ENCODE measurements at places on chromosomes 5 and 9.
A peak's percentile ranks its signal among the peaks of the same experiment; 100 is the strongest.

GRCh38 chr9:132384376-132384775 lies 22.3 kb downstream of the TTF1 start:
- DNase-seq: no peak

GRCh38 chr9:109199676-109200075 lies 32.6 kb upstream of the FRRS1L start:
- DNase-seq: no peak

- DNase-seq: no peak
Observed at GRCh38 chr9:117188394-117188793, 226.5 kb downstream of the ASTN2 start.

DNA sequence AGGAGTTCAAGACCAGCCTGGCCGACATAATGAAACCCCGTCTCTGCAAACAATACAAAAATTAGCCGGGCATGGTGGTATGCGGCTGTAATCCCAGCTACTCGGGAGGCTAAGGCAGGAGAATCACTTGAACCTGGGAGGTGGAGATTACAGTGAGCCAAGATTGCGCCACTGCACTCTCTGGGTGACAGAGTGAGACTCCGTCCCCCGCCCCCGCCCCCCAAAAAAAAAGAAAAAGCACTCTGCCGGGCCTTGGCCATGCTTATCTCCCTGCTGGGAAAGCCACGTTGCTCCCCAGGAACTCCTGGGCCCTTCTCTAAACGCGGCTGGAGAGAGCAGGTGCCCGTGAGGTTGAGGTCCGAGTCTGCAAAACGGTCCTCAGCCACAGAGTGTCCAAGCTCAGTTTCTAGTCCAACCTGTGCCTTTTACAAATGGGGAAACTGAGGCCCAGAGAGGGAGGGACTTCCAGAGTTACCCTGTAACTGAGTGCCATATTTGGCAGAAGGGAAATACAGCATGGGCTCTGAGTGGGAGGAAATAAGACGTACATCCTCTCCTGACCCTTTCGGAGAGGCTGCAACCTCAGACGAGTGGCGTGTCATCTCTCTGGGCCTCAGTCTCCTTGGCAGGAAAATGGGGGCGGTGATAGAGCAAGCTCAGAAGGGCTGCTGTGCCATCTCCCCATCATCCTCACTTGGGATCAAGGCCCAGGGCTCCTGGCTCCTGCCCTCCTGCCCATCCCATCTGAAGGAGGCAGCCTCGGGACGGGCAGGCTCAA lies 6.6 kb upstream of the PHYHD1 start:
- no peak for DNase-seq

GRCh38 chr5:57700072-57700471 lies 217.5 kb upstream of the ACTBL2 start:
- no peak for DNase-seq

GRCh38 chr5:158487156-158487555 lies 612.6 kb downstream of the EBF1 start:
- DNase-seq: no peak

DNA sequence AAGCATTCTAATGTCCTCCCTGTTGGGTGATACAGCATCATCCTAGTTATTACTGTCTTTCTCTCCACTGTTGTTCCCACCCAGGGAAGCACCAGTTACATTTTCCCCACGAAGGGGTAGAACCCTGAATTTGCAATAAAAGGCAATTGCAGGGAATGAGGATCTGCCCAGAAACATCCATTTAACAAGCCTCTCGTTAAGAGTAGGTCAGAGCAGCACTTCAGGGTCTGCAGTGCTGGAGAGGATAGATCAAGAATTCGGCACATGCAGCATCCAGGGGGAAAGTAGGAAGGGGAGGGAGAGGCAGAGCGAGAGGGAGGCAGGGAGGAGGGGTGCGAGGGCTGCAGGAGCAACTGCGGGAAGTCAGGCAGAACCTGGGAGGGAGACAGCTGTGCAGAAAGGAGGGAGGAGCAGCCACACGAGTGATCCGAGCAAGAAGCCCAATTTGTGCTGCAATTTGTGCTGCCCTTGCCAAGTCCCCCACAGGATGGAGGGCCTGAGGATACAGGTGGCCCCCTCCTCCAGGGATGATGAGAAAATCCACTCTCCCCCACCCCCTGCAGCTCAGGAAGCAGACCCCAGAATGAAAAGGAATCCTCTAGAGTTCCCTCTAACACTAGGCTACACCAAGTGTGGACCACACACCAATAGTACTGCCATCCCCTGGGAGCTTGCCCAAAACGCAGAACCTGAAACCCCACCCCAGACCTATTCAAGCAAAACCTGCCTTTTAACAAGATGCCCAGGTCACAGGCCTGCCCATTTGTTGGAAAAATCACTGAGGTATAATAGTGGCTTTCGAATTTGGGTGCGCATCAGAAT lies 62.2 kb downstream of the EPB41L4B start:
- peak; percentile 86 for DNase-seq

DNA sequence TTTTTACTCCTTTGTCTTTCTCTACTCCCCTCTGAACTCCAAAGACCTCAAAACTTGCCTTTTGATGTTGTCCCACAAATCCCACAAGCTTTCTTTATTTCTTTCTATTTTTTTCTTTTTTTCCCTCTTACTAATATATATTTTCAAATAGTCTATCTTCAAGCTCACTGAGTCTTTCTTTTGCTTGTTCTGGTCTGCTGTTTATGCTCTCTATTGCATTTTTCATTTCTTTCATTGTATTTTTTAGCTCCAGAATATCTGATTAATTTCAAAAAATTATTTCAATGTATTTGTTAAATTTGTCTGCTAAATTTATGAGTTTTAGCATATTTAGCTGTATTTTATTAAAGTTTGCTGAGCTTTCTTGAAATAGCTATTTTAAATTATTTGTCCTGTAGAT lies 223.3 kb upstream of the IRX1 start:
- no peak for DNase-seq

DNA sequence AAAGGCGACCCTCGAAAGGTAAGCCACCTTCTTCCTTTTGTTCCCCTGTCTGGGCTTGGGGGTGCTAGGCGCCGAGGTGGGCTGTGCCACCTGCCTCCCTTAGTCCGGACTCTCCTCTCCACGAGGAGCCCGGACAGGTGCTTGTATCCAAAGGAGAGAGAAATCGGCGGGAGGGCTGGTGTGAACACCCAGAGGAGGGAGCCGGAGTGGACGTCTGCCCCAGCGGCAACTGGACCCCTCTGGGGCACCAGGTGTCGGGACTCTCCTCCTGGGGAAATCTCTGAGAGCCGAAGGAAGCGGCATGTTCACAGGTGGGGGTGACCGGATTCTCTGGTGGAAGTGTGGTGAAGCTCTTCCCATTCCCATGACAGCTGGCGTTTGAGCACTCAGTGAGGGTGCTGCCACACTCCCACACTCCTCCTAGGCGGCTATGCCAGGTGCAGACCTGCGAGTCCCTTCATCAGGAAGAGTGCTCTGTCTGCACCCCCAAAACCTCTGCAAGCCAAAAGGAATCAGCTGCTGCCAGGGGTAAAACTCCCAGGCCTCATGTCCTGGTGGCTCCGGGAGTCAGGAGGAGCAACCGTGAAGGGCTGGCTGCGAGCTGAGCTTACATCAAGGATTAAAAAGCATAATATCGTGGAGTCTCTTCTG lies 921 bp downstream of the KCNIP1 start:
- no peak for DNase-seq

- DNase-seq: no peak
Observed at GRCh38 chr5:4144411-4145007, 548.9 kb downstream of the IRX1 start.

DNA sequence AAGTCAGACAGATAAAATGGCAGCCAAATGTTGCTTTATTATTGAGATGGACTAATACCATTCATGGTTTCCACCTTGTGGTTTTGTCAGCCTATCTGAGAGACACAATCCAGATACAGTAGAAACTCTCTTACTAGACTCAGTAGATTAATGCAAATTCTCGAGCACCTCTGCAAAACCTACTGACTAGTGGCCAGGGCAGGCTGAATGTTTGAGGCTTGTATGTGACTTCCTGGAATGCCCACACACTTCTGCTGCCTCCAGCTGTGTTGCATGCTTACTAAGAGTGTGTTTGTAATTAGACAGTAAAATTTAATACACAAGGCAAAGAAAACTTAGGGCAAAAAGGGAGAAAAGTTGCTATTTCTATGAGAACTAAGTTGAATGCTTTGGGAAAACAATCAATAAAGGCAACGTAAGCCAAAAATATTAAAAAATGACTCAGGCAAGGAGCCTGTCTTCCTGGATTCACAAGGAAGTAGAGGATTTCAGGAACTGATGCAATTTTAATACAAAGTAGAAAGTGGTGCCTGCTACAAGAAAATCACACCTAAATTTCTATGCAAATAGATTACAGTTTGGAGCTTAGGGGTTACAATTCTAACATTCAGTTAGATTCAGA lies 30.2 kb upstream of the CCNG1 start:
- no peak for DNase-seq

DNA sequence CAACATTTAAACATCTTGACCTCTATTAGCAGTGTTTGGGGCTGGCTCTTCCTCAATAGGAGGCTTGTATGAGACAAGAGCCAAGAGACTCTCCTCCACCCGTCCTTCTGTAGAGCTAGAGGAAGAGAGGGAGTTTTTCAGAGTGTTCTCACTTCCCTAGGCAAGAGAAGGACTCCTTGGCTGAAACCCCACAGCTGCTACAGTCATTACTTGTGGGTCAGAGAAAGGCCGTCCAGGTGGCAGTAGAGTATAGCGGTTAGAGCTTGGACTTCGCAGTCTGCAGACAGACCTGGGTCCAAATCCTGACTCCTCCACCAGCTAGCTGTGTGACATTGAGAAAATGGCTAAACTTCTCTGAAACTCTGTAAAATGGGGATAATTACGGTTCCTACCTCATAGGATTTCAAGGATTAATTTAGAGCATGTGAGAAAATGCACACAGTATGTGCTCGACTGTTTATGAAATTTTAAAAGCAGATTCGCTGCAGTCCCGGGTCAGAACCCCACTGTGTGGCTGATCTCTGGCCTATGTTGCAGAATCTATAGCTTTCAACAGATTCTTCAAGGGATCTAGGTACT lies 80.8 kb upstream of the ARAP3 start:
- DNase-seq: no peak

DNA sequence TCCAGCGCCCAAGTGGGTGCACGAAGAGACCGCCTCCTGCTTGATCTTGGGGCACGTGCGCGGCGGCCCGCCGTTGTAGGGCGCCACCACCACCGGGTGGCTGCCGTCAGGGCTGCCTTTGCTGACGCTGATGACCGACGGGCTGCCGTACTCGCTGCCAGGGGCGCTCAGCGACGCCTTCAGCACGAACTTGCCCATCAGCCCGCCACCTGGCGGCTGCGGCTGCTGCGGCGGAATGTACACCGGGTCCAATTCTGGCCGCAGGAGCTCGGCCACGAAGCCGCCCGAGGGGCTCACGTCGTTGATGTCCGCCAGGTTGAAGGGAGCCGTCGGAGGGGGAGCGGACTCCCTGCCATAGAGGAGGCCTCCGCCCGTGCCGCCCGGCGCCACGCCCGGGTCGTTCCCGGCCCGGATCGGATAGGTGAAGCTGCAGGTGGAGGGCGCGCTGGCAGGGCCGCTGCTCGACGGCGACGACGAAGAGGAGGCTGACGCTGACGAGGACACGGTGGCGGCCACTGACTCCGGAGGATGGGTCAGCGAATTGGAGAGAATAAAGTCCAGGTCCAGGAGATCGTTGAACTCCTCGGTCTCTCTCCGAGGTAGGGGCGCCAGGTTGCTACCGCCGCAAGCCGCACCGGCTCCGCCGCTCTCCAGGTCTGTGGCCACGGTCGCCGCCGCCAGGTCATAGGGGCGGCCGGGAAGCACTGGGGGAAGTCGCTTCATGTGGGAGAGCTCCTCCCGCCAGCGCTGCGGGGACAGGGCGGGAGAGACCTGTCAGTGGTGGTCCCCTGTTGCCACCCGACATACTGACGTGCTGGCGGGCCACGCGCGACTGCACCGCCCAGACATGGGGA lies 1.8 kb downstream of the KLF4 start:
- DNase-seq: peak; percentile 88

DNA sequence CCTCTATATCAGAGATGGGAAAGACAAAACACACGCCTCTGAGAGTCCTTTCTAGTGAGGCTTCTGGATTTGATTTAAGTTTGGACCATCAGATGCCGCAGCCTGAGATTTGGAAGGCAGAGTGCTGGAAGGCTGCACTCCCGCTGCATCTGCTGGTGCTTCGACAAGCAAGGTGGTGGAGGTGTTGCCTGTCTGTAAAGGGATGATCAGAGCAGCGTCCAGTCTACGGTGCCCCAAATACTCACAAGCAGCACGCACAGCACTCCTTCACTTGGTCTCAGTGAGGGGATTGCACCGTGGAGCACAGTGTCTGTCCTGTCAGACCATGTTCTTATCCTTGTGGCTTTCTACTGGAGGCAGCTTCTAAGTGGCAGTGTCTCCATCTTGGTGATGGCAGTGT lies 221.4 kb downstream of the GADD45G start:
- DNase-seq: no peak

DNA sequence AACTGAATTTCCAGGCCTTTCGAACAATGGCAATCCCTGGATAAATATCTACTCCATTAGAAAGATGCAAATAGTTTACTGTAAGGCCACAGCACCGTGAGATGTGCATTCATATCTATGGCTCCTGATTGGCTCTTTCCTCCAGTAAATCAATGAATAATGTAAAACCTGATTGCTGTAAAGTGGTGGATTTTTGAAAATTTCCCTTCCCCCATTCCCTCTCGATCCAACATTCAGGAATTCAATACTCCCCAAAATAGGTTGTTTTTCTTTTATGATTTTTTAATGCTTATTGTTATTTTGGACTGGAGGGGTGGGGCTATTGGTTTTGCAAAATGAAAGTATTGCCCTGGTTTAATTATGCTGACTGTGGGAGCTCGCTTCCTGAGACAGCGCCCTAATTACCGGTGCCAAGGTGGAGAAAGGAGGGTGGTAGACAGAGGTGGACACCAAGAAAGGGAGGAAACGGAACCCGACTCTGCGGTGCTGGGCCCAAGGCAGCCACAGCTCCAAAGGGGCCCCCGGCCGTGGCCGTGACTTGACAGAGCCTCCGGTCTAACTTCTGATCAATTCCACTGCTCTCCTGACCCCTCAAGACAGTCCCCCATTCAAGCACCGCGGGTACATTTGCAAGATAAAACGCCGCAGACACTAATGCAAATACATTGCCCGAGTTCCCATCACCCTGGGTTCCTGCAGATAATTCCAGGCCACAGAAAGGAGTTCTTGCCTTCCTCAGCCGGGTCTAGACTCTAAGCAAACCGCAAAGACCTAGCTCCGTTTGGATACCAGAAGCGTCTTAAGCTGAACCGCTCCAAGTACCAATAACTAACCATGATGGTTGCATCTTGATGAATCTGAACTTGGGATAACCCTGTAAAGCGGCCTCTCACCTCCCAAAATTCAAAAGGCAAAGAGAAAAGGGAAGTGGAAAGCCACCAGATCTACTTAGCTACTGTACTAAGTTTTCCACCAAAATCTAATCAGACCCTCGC lies 211.2 kb downstream of the MEF2C start:
- peak; percentile 25 for DNase-seq

DNA sequence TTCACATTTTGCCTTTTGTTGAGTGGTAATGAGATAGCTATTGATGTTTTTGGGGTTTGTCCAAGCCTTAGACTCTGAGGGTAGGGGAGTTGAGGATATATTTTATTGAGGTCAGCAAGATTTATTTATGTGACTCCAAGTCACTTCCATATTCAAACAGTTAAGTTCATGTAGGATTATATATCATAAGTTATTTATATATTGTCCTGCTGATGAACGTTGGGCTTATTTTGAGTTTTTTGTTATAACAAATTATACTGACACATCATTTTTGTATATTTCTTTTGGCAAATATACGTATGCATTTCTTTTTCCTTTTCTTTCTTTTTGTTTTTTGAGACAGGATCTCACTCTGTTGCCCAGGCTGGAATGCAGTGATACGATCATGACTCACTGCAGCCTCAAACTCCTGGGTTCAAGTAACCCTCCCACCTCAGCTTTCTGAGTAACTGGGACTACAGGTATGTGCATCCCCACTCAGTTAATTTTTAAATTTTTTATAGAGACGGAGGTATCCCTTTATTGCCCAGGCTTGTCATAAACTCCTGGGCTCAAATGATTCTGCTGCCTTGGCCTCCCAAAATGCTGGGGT lies 23.5 kb upstream of the IL12B start:
- DNase-seq: no peak
